ENCODE measurements at places on chromosomes 2 and 18. TPM values are rescaled to one million over a fixed set of nuclear protein-coding genes. Genes with fewer than 3 reads are reported as not detected.

- H3K27ac ChIP-seq = no peak overlapping the region
- H3K27me3 ChIP-seq = no peaks in the 10 kb centered on the region
- DNase-seq = no peak
- H3K36me3 ChIP-seq = no peaks in the 10 kb centered on the region
- H3K4me1 ChIP-seq = peaks cover 16% of the 10 kb centered on the region
- no peak overlapping the region for H3K4me3 ChIP-seq
Measured at GRCh38 chr2:160928854-160929301, 231.3 kb upstream of the TANK start.

GRCh38 chr2:104473546-104473945, 380.4 kb upstream of the POU3F3 start:
- no peaks in the 10 kb centered on the region for H3K27me3 ChIP-seq
- H3K4me1 ChIP-seq = no peaks in the 10 kb centered on the region
- H3K4me3 ChIP-seq = no peak overlapping the region
- DNase-seq = no peak
- H3K36me3 ChIP-seq = no peaks in the 10 kb centered on the region
- no peak overlapping the region for H3K27ac ChIP-seq

- no peak overlapping the region for H3K4me3 ChIP-seq
- DNase-seq = no peak
- no peaks in the 10 kb centered on the region for H3K27me3 ChIP-seq
- H3K36me3 ChIP-seq = no peaks in the 10 kb centered on the region
- no peaks in the 10 kb centered on the region for H3K4me1 ChIP-seq
Measured at GRCh38 chr2:212181646-212182045, 357.0 kb downstream of the ERBB4 start.

GRCh38 chr2:12718015-12718671, 1.4 kb downstream of the TRIB2 start:
- no peak for DNase-seq
- no peaks in the 10 kb centered on the region for H3K36me3 ChIP-seq
- H3K27me3 ChIP-seq = no peaks in the 10 kb centered on the region
- H3K27ac ChIP-seq = peak overlapping the region; percentile 81
- H3K4me3 ChIP-seq = peak overlapping the region; percentile 73

GRCh38 chr2:69911985-69912563, 2.8 kb upstream of the MXD1 start:
- no peak overlapping the region for H3K4me3 ChIP-seq
- no peaks in the 10 kb centered on the region for H3K36me3 ChIP-seq
- no peaks in the 10 kb centered on the region for H3K27me3 ChIP-seq
- peaks cover 23% of the 10 kb centered on the region for H3K4me1 ChIP-seq
- no peak for DNase-seq

DNA sequence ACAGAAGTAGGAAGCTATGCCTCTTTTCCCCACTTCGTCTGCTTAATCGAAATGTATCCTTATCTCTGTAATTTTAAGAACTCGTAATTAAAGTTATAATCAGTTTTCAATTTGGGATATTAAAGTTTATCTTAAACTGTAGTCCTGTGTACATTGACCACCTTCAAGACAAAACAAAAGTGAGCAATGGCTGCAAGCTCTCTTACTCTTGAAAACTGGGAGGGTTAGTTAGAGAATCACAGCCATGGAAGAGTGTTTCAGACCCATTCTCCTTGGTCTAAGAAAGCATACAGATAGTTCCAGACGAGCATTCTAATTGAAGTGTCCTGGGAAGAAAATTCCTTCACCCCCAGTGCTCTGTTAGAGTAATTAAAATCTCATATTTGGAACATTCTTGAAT, 2.0 kb downstream of the KCMF1 start:
- peaks cover 74% of the 10 kb centered on the region for H3K4me1 ChIP-seq
- no peaks in the 10 kb centered on the region for H3K27me3 ChIP-seq
- H3K27ac ChIP-seq = peak overlapping the region; percentile 93
- peak overlapping the region; percentile 98 for H3K4me3 ChIP-seq
- no peaks in the 10 kb centered on the region for H3K36me3 ChIP-seq
- DNase-seq = no peak

GRCh38 chr18:5284808-5285207, 10.7 kb downstream of the ZBTB14 start:
- no peaks in the 10 kb centered on the region for H3K36me3 ChIP-seq
- H3K4me3 ChIP-seq = no peak overlapping the region
- H3K27me3 ChIP-seq = no peaks in the 10 kb centered on the region
- no peak overlapping the region for H3K27ac ChIP-seq
- H3K4me1 ChIP-seq = no peaks in the 10 kb centered on the region

GRCh38 chr2:31748041-31748440, 167.3 kb upstream of the SRD5A2 start:
- no peaks in the 10 kb centered on the region for H3K36me3 ChIP-seq
- H3K4me1 ChIP-seq = no peaks in the 10 kb centered on the region
- H3K27me3 ChIP-seq = no peaks in the 10 kb centered on the region
- H3K4me3 ChIP-seq = no peak overlapping the region
- H3K27ac ChIP-seq = no peak overlapping the region

DNA sequence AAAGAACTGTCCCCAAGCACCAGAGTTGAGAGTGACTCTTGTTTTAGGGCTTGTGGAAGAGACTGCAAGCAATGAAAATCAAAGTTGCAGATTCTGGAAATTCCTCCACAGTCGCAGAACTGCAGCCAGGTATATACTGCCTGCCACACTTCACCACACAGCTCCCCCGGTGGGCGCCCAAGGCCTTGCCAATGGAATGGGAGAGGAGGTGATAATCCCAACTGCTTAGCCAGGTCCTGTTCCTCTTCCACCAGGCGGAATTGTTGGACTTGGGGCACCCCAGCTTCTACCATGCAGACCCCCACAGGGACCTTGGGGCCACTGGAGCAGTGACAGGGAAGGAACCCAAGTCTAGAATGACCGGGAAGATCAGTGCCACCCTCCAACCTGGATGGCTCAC, 4.8 kb upstream of the PDIA6 start:
- DNase-seq = no peak
- no peaks in the 10 kb centered on the region for H3K36me3 ChIP-seq
- H3K4me1 ChIP-seq = peaks cover 5% of the 10 kb centered on the region
- H3K27me3 ChIP-seq = no peaks in the 10 kb centered on the region

DNA sequence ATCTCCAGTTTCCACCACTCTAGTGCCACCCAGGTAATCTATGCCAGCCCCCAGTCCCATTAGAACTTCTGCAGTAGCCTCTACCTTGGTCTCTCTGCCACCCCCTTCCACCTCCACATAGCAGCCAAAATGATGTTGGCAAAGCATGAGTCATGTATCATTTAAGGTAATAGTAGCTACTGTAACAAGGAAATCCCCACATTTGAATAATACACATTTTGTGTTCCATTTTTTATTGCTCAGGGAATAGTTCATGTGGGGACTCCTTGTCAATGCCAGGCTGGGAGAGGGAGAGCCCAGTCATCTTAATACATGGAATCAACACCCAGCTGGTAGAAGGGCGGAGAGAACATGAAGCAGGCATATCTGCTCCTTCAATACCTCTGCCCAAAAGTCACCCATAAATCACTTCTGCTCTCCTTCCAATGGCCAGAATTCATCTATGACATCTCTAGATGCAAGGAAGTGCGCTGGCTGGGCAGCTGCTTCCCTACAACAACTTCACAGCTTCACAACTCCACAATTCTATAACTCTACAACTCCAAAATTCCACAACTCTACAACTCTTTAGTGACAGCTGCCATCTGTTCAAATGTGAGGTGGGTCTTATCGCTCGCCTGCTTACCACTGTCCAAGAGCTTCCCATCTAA, 70.6 kb upstream of the GLS start:
- H3K27me3 ChIP-seq = no peaks in the 10 kb centered on the region
- H3K4me3 ChIP-seq = no peak overlapping the region
- H3K27ac ChIP-seq = no peak overlapping the region

DNA sequence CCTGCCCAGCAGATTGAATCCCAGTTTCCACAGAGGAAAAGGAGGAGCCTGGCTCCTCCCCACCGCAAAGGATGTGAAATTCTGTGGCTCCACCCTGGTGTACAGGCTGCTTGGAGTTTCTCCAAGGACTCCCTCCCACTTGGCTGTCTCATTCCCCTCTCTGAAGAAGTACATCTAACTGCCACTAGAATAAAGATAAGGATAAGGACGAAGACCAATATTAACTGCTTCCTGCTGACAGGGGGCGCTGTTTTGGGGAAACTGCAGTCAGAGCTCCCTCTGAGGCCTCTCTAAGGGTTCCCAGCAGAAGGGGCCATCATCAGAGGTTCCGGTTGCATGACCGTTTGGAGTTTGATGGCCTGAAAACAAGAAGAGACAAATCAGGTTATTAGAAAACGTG, 790.9 kb downstream of the CPS1 start:
- no peaks in the 10 kb centered on the region for H3K4me1 ChIP-seq
- H3K4me3 ChIP-seq = no peak overlapping the region
- H3K36me3 ChIP-seq = no peaks in the 10 kb centered on the region
- no peak overlapping the region for H3K27ac ChIP-seq

DNA sequence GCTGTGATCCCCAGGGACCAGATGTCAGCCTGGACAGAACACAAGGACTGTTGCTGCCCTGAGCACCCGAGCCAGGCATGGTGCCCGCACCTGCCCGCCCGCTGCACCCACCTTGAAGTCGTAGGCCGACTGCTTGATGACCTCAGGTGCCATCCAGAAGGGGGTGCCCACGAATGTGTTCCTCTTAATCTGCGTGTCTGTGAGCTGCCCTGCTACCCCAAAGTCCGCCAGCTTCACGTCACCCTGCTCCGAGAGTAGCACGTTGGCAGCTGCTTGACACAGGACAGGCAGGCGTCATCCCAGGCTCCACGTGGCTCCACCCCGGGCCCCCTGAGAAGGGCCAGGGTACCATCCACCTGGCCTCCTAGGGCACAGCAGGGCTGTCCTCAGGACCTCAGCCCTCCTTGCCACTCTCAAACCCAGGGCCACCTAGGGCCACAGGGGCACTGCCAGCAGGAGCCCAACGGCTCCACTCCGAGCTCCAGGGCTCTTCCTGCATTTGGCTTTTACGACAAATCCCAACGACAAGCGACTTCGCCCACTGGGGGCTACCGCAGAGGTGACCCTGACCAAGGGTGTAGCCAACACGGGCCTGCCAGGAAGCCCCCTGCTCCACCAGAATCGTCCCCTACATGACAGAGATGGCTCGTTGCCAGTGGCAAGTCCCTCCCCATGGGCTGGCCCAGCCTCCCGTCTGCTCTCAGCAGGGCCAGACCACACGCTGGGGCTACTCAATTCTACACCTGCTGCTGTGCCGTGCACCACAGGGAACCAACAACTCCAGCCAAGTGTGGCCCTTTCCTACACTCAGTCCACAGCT, 9.0 kb downstream of the STK25 start:
- no peak overlapping the region for H3K4me3 ChIP-seq
- peaks cover 6% of the 10 kb centered on the region for H3K4me1 ChIP-seq
- H3K27ac ChIP-seq = no peak overlapping the region
- no peaks in the 10 kb centered on the region for H3K36me3 ChIP-seq
- H3K27me3 ChIP-seq = no peaks in the 10 kb centered on the region

DNA sequence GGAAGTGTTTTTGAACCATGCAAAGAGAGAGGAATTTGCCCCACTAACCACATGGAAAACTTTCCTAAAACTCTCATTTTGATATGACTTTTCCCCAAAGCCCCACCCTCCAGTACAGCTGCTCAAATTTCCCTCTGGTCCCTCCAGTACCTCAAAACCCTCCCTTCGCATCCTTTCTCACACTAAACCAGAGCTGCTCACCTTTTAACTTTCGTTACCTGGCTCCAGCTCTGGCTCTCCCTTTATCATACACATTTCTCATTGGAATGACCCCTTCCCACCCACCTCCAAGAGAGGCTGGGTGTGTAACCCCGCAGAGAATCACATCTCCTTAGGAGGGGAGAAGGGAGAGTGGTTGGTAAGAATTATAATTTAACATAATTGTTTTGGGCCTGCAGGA, 86.8 kb upstream of the NDUFV2 start:
- peak overlapping the region; percentile 87 for H3K27ac ChIP-seq
- no peak overlapping the region for H3K4me3 ChIP-seq
- H3K4me1 ChIP-seq = peaks cover 21% of the 10 kb centered on the region
- no peak for DNase-seq
- no peaks in the 10 kb centered on the region for H3K27me3 ChIP-seq

- H3K4me1 ChIP-seq = peaks cover 5% of the 10 kb centered on the region
- H3K36me3 ChIP-seq = no peaks in the 10 kb centered on the region
- no peaks in the 10 kb centered on the region for H3K27me3 ChIP-seq
- H3K27ac ChIP-seq = no peak overlapping the region
- DNase-seq = no peak
Measured at GRCh38 chr2:164737612-164738081, 104.0 kb downstream of the COBLL1 start.

DNA sequence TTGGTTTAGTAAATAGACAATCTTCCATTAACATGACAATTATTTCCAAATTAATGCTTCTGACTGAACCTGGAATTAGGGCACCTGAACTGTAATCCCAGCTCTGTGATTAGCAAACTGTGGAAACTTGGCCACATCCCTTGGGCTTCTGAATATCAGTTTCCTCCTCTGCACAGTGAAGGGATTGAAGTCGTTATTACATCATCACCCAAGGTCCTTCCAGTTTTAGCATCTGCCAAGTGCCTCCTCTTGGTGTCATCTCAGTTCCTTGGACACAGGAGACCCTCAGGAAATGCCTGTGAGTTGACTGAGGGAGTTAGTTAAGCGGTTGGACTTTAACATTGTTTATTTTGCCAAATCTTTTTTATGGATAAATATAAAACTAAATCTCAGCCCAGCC, 64.8 kb downstream of the MOGAT1 start:
- no peak overlapping the region for H3K27ac ChIP-seq
- H3K27me3 ChIP-seq = no peaks in the 10 kb centered on the region
- DNase-seq = no peak
- H3K4me3 ChIP-seq = no peak overlapping the region
- no peaks in the 10 kb centered on the region for H3K36me3 ChIP-seq
- peaks cover 5% of the 10 kb centered on the region for H3K4me1 ChIP-seq

DNA sequence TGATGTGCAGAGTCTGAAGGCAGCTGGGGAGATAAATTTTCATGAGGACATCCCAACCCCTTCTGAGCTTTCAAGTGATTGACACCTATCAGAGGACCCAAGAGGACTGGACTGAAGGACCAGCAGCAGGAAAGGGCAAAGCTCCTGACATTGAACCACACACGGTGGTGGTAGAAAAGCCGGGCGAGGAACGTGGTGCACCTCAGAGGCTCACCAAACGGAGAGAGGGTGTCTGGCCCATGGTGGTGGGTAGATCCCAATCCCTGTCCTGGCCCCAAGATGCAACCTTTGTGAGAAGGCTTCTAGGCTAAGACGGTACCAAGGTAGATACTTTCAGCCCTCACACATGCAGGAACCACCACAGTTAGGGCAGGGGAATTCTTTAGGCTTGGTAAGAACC, 52.1 kb downstream of the FRZB start:
- H3K27ac ChIP-seq = no peak overlapping the region
- H3K27me3 ChIP-seq = no peaks in the 10 kb centered on the region
- no peaks in the 10 kb centered on the region for H3K4me1 ChIP-seq
- no peaks in the 10 kb centered on the region for H3K36me3 ChIP-seq

DNA sequence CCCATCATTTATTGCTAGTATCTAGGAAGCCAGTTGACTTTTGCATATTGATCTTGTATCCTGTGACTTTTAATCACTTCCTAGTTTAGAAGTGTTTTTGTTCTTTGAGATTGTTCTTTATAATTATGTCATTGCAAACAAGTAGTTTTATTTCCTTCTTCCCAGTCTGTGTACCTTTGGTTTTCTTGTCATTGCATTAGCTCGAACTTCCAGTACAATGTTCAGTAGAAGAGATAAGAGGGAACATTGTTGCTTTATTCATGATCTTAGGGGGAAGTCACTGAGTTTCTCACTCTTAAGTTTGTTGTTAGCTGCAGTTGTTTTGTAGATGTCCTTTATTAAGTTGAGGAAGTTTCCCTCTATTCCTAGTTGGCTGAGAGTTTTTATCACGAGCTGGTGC, 61.0 kb downstream of the TRAPPC12 start:
- DNase-seq = no peak
- no peak overlapping the region for H3K4me3 ChIP-seq
- H3K27me3 ChIP-seq = no peaks in the 10 kb centered on the region
- no peaks in the 10 kb centered on the region for H3K4me1 ChIP-seq

LYG2 gene
- total RNA-seq = not detected

DOCK10 gene
- 9.8 TPM for total RNA-seq

FASTKD2 gene
- total RNA-seq = 23.3 TPM

CHRNG gene
- not detected for total RNA-seq

IL1F10 gene
- not detected for total RNA-seq
